ENCODE measurements at places on chromosomes 2 and 18.

DNA sequence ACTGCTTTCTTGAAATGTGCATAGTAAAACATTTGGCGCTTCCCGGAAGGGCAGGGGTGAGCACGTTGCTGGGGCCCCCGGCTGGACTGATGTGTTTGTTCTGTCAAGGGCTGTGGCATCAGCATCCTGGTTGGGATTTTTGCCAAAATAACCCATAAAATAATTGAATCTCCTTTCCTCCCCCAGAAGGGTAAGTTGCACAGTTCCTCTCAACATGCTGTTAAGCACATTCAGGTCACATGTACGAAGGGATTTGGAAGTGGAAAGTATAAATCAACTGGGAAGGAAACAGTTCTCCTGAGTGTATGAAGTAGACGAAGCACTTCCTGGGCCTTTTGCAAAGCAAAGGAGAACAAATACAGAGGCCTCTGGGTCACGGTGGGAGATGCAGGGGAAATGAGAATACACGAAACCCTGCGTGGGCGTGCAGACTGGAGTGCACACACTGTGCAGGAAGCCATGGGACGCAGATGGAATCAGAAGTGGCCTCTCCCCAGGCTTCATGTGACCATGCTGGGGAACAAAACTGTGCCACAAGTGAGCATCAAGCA, 183.9 kb downstream of the LPIN1 start:
- DNase-seq: peak; percentile 2

GRCh38 chr2:20675701-20676352, 8.9 kb downstream of the GDF7 start:
- no peak for DNase-seq

DNA sequence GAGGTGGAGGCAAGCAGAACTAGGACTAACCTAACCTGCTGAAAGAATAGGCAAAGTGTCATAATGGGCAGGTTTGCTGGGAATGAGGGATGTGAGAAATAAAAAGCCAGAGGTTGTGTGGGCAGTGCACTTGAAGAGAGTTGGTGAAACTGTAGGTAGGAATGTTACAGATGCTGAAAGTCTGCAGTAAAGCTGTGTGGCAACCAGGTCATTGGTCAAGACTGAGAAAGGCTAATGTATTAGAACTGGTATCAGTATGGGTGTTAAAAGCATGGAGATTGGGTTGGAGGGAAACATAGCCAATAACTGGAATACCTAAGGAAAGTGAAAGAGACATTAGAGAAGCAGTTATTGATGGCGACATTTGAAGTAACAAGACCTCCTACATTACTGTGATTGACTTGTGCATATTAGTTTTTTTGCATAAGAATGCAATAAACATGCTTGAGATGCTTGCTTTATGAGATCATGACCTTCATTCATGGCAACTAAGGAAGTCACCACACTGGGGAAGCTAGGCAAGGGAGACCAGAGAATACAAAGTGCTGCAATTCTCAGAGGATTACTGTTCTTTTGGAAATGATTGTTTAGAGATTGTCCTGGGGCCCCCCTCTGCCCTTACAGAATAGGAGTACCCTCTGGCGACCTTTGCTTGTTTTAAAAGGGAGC, 11.8 kb downstream of the GULP1 start:
- no peak for DNase-seq

GRCh38 chr2:28507796-28508764, 12.2 kb downstream of the PLB1 start:
- no peak for DNase-seq

DNA sequence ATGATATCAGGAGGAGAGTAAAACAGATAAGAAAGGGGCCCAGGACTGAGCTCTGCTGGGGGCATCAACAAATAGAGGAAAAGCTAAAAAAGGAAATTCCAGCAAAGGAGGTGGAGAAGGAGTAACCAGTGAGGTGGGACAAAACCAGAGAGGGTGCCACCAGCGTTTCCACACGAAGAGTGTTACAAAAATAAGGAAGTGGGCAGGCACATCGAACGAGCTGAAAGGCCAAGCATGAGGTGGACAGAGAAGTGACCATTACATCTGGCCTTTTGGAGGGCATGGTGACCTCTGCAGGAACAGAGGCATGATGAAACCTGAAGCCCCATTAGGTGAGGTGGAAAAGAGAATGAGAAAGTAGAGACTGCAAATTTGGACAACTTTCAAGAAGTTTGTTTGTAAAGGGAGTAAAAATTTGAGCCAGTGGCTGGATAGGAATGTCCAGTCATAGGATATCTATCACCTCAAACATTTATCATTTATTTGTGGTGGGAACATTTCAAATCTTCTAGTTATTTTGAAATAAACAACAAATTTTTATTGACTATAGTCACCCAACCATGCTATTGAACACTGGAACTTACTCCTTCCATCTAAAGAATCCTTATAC, 18.4 kb upstream of the VIT start:
- DNase-seq: no peak

GRCh38 chr2:214987261-214987660, 151.2 kb downstream of the ABCA12 start:
- DNase-seq: no peak

GRCh38 chr18:12314591-12315305, 6.7 kb downstream of the TUBB6 start:
- DNase-seq: no peak

DNA sequence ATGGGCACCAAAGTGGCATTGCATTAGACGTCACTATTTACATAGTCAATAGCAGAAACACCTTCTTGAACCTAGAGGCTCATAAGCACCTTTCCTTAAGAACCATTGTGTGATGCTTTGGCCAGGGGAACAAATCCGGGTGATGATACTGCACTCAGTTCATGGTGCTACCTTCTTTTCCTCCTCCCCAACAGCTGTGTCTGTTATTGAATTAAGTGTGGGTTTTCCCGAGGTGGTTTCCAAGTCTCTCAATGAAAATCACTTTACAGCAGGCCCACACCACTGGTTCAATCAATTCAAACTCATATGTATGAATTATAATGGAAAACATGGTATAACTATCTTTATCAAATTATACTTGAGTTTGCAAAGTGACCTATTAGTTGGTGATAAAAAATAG, 9.3 kb upstream of the EFEMP1 start:
- no peak for DNase-seq

GRCh38 chr18:45775743-45776142, 49.7 kb upstream of the SIGLEC15 start:
- DNase-seq: no peak

DNA sequence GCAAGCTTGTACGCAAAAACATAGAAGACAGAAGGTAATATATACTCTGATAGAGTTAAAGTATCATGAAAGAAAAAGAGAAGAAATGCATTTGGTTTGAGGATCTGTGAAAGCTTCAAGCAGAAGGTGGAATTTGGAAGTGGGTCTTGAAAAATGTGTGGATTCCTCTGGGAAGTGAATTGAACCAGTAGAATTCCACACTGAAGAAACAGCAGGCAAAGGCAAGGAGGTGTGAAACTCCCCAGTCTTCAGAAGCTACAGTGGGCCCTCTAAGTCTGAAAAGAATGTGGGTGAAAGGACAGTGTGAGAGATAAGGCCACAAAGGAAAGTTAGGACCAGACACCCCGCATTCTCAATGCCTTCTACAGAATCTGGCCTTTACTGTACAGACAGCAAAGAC, 25.6 kb downstream of the COBLL1 start:
- no peak for DNase-seq

- DNase-seq: no peak
Observed at GRCh38 chr2:36912695-36913094, 53.6 kb downstream of the STRN start.

DNA sequence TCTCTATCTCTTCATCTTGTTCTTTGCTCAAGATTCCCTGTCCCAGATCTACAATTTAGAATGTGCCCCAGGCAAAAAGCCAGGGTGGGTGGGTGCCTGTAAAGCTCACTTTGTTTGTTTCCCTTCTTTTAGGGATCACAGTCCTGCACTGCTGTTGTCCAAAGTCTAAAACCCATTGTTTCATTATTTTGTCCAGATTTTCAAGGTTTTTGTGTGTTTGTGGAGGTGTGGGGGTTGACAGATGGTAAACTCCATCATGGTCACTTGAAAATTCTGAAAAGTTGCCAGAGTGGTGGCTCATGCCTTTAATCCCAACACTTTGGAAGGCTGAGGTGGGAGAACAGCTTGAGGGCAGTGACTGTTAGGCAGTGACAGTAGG, 41.5 kb downstream of the YES1 start:
- no peak for DNase-seq

- no peak for DNase-seq
Observed at GRCh38 chr2:99217929-99218501, 37.0 kb downstream of the MRPL30 start.

GRCh38 chr18:51345848-51346391, 148.4 kb upstream of the MEX3C start:
- DNase-seq: no peak

GRCh38 chr18:11751341-11752115, 62.5 kb downstream of the GNAL start:
- no peak for DNase-seq

DNA sequence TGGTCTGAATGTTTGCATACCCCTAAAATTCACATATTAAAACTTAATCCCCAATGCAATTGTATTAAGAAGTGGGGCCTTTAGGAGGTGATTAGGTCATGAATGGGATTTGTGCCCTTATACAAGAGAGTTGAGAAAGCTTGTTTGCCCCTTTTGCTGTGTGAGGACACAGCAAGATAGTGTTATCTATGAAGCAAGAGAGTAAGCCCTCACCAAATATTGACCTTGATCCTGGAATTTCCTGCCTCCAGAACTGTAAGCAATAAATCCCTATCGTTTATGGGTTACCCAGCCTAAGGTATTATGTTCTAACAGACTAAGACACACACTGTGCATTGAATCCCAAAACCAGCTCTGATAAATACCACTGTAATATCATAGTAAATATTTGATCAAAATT, 32.2 kb downstream of the NR4A2 start:
- DNase-seq: peak; percentile 19
